Endothelial cell of coronary artery (primary cell): ENCODE measurements at places on chromosomes 6 and 20. TPM values are rescaled to one million over a fixed set of nuclear protein-coding genes. Genes with fewer than 3 reads are reported as not detected.

HDGFL1 gene
- not detected in 2 replicates for total RNA-seq

ESR1 gene
- under 0.01 TPM in 1 of 2 replicates, not detected in the other for total RNA-seq

C6orf15 gene
- total RNA-seq: not detected in 2 replicates

GTSF1L gene
- total RNA-seq: not detected in 2 replicates

GMEB2 gene
- 8.5 and 9.3 TPM in 2 replicates for total RNA-seq

SNAI1 gene
- total RNA-seq: 1.5 and 2.9 TPM in 2 replicates

TASP1 gene
- total RNA-seq: 8.5 and 9.6 TPM in 2 replicates

ADGRF4 gene
- 0.09 TPM in 1 of 2 replicates, not detected in the other for total RNA-seq

C20orf202 gene
- 0.09 TPM in 1 of 2 replicates, not detected in the other for total RNA-seq

MRPL14 gene
- total RNA-seq: 60.2 and 68.4 TPM in 2 replicates

SCRT2 gene
- not detected in 2 replicates for total RNA-seq

SNAP25 gene
- total RNA-seq: not detected in 2 replicates

C20orf96 gene
- total RNA-seq: 3.4 and 3.5 TPM in 2 replicates

FAM209B gene
- 0.18 TPM in 1 of 2 replicates, not detected in the other for total RNA-seq

CST3 gene
- 84.3 and 111 TPM in 2 replicates for total RNA-seq
